ENCODE measurements at places on chromosomes 4 and X.

DNA sequence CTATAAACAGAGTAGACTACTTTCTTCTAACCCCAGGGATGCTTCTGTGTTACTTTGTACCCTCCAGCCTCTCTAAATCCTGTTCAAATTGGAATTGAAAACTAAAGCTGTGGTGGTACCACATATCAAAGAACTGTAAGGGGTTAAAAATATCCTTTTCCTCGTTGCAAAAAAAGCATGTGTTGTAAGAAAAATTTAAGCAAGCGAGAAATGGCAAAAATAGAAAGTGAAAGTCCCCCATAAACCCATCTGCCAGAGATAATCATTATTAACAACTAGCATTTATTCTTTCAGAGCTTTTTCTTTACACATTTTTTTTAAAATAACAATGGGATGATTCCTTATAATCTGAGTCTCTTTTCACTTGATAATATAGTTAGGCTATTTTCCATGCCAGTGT lies 40.6 kb downstream of the TMEM164 start:
- no peak for DNase-seq

DNA sequence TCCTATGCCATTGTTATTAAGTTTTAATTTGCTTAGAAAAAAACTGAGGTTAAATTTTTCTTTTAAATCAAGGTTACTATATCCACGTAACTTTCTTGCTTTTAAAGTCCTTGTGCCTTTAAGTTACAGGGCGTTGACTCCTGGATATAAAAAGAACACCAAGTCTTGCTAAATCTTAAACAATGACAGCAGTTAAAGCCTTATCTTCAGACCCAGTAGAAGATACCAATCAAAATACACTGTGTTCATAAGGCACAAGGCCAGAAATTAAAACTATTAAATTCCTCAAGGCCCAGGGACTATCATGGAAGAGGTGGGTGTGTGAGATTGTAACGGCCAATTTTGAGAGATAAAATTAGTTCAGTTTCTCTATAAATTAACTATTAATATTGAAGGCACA lies 60.4 kb downstream of the PAGE2 start:
- DNase-seq, result no peak

DNA sequence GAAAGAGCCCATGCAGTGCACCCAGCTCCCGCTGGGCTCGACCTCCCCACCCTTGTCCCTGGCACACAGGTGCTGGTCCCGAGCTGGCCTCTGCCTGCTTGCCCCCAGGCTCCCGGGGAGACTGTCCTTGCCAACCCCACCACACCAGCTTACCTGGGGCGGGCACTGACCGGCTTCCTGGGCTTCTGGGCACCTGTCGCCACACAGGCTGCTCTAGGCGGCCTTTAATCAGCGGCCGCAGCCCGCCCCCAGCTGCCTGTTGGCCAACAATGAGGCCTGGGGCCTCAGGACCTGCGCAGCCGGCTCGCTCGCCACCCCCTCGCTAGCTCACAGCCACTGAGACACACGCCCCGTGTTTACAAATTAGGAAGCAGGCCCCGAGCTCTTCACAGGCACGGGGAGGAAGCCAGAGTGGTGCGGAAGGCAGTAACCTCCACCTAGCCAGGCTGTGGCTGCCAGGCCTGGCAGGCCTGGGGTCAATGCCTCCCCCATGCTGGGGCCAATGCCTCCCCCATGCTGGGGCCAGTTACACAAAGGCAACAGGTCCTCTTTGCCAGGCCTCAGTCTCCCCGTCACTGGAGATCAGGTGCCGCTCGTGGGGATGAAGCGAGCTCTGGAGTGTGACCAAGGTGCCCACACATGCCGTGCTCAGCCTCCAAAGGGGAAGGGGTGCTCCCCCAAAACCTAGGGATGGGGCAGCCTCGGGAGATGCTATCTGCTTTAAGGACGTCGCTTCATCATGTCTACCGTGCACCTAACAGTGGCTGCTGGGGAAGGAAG lies at the start of gene TREX2:
Gene TREX2, minus strand, starts transcription at position 201 of the 780 bp plus-strand sequence. CDS start 626 bp downstream, outside the sequence.
- DNase-seq, result no peak

DNA sequence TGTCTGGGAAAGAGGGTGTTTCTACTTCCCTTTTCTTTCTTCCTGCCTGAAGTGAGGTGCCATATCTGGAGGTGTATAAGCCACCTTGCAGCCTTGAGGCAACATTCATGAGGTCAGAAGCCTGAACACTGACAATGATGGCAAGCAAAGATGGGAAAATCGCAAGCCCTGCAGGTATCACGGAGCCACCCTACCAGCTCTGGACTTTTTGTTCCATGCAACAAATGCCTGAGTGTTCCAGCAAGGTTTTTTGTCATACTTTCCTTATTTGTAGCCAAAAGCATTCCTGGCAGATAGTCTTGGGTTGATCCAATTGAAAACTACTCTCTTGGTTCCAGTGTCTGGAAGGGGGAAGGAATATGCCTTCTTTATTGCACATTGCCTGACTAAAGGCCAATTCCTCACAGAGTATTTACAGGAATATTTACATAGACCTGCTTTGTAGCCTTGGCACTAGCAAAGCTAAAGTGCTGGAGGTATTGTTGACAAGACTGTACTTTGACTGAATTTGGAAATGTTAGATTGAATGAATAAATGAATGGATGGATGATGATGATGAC lies 14.4 kb upstream of the SOD3 start:
- DNase-seq, result no peak

- no peak for DNase-seq
Measured at GRCh38 chr4:73978886-73979285, 2.9 kb downstream of the PF4 start.

DNA sequence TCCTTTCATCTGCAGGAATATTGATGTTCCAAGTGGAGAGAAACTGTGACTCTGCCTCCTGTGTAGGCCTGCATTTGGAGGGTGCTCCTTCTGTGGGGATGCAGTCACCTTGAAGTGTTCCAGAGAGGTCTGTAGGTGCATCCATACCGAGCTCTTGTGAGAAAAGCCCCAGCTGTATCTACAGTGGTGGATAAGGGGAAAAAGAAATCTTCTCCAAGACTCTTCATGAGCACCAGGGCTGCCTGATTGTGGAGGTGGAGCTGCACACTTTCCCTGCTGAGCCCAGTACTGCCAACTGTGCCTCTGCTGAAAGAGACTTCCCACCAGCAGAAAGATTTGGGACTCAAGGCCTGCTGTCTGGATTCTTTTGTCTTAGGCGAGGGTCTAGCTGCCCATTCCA lies 35.1 kb upstream of the ADH4 start:
- no peak for DNase-seq

GRCh38 chrX:78199851-78200250 lies 60.4 kb upstream of the TAF9B start:
- no peak for DNase-seq

DNA sequence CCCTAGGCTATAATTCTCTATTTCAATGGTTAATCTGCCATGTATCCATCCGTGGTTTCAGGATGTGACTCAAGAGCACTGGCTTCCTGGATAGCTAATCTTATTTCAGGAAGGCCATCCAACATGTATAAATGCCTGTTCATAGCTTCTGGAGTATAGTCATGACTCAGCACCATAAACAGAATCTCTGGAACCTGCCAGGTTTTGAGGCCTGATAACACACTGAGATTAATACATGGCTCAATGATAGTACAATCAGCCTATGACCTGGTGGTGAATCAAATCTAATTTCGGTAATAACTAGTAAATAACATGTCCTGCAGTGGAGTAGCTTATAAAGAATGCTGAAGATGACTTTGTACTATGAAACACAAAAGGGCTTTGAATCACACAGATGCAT lies 5.7 kb upstream of the IL13RA2 start:
- DNase-seq, result no peak

All from stimulated activated CD8-positive, alpha-beta memory T cell treated with anti-CD3 and anti-CD28 coated beads, Interleukin-4, amount 100 ng/mL, for 1 hour (primary cell).